ENCODE measurements at places on chromosomes 11 and 22. TPM values are rescaled to one million over a fixed set of nuclear protein-coding genes. Genes with fewer than 3 reads are reported as not detected.

The TMEM86A gene
- 5.6 TPM for total RNA-seq

The ZNF70 gene
- 4.2 TPM for total RNA-seq

The ACR gene
- total RNA-seq: not detected

The PKP3 gene
- total RNA-seq: 46.2 TPM

The OR4X1 gene
- total RNA-seq: not detected

The TEX54 gene
- total RNA-seq: not detected

The LIF gene
- total RNA-seq: 0.52 TPM

DNA sequence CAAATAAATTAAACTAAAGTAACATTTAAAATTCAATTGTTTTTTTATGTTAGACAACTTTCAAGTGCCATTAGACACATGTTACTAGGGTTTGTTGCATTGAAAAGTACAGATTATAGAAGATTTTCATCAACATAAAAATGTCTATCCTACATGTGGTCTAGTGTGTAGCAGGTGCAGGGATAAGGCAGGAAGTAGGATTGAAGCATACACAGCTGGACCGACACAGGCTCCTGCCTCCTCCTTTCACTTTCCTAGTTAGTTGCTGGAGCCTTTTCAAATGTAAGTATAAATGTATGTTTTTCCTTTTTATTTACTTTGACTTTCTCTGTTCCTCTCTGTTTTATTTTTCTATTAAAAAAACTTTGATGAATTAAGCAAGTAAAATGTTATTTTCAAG, 246.9 kb upstream of the LUZP2 start:
- no peaks in the 10 kb centered on the region for H3K27me3 ChIP-seq
- H3K27ac ChIP-seq: no peak overlapping the region
- no peaks in the 10 kb centered on the region for H3K36me3 ChIP-seq
- DNase-seq: no peak
- no peaks in the 10 kb centered on the region for H3K4me1 ChIP-seq
- no peak overlapping the region for H3K4me3 ChIP-seq

DNA sequence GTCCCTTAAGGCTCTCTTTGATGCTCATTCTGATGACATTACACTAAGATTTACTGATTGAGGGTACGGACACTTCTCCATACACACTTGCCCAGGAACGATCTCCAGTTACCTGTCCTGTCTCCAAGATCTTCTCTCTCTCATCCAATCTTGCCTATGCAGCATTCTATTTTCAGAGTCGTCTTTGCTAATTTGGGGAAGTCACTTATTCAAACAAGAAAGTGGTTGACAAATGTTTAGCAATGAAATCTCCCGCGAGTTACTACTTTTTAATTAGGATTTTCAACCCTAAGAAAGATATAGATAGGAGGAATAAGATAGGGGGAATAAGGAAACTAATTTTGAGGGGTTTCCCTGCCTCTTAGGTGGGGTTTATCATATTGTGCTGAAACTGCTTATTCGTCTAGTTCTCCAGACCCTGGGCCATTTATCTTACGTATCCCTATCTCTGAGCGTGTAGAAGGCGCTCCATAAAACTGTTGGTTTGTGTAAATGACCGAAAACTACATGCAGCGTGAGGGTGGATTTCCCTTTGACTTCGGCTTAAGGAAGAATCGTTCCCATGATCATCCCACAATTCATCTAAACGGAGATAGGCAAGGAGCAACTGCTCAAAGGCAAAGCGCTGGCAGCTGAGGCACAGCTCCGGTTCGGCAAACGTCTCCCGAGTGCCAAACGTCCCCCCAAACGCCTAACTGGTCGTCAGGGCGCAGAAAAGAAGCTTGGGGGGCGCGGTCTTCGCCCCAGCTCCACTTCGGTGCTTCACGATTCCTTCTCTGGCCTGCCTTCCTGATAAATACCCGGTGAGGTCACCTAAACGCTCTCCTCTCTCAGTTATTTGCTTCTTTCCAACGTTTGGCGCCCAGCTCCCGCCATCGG, 804 bp downstream of the APIP start:
- H3K4me3 ChIP-seq: peak overlapping the region; percentile 91
- H3K27me3 ChIP-seq: no peaks in the 10 kb centered on the region
- H3K4me1 ChIP-seq: peaks cover 49% of the 10 kb centered on the region

DNA sequence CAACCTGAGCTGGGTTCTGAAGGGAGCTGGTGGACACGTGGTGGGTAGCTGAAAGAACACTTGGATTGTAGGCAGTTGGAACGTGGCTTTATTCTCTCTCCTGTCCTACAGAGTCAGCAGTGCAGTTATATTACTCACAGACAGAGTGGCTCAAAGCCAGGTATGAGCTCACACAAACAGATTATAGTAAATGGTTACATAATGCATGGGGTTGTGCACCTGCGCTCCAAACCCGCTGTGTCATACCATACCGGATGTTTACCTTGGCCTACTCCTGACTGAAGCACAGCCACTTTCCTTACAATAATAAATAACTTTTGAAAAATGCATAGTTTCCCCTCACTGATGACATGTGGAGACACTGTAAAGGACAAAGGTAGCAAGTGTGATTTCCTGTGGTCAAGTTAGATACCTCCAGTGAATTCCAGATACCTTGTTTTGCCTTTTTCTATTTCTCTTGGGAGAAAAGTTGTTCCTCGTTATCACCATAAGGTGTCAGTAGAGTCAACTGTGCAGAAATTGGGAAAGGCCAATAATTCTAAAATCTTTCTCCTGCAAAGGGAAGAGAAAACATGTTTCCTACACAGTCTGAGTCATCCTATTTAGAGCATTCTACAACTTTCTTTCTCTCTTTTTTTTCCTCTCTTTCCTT, 13.5 kb downstream of the MS4A6A start:
- H3K4me3 ChIP-seq: no peak overlapping the region
- no peaks in the 10 kb centered on the region for H3K36me3 ChIP-seq
- peak; percentile 76 for DNase-seq
- no peaks in the 10 kb centered on the region for H3K27me3 ChIP-seq
- H3K27ac ChIP-seq: no peak overlapping the region
- peaks cover 3% of the 10 kb centered on the region for H3K4me1 ChIP-seq

GRCh38 chr11:63019506-63019905, 3.9 kb upstream of the SLC22A8 start:
- H3K27me3 ChIP-seq: no peaks in the 10 kb centered on the region
- no peak overlapping the region for H3K27ac ChIP-seq
- no peaks in the 10 kb centered on the region for H3K4me1 ChIP-seq
- DNase-seq: no peak

GRCh38 chr22:46062232-46062615, 85.3 kb upstream of the WNT7B start:
- peaks cover 91% of the 10 kb centered on the region for H3K4me1 ChIP-seq
- H3K27ac ChIP-seq: peak overlapping the region; percentile 100
- H3K4me3 ChIP-seq: no peak overlapping the region
- no peak for DNase-seq
- no peaks in the 10 kb centered on the region for H3K36me3 ChIP-seq

GRCh38 chr11:72736452-72737069, 15.6 kb downstream of the ARAP1 start:
- H3K4me3 ChIP-seq: no peak overlapping the region
- H3K27ac ChIP-seq: peak overlapping the region; percentile 56
- H3K4me1 ChIP-seq: peaks cover 4% of the 10 kb centered on the region
- no peak for DNase-seq
- H3K27me3 ChIP-seq: no peaks in the 10 kb centered on the region
- H3K36me3 ChIP-seq: no peaks in the 10 kb centered on the region

DNA sequence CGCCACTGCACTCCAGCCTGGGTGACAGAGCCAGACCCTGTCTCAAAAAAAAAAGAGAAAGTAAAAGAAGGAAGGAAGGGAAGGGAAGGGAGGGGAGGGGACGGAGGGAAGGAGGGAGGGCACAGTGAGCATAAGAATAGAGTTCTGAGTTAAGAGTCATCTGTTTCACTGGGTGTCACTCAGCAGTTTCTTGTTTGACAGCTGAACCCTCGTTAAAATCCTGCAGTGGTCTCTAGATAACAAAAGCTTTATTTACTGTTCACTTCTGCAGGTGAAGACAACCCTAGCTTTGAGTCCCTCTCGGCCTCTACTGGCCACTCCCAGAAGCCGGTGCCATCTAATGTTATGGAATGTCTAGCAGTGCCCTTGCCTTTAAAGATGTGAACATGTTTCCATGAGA, 71.2 kb downstream of the CLPB start:
- DNase-seq: no peak
- no peaks in the 10 kb centered on the region for H3K27me3 ChIP-seq
- H3K36me3 ChIP-seq: no peaks in the 10 kb centered on the region

GRCh38 chr11:120512739-120513435, 1.3 kb downstream of the GRIK4 start:
- H3K27me3 ChIP-seq: no peaks in the 10 kb centered on the region
- H3K27ac ChIP-seq: no peak overlapping the region
- H3K4me1 ChIP-seq: no peaks in the 10 kb centered on the region
- DNase-seq: no peak

- H3K27me3 ChIP-seq: no peaks in the 10 kb centered on the region
- no peaks in the 10 kb centered on the region for H3K36me3 ChIP-seq
- no peak for DNase-seq
- no peak overlapping the region for H3K4me3 ChIP-seq
Observed at GRCh38 chr11:103946793-103947545, 89.5 kb upstream of the DDI1 start.

GRCh38 chr11:78841456-78842060, 266.9 kb upstream of the NARS2 start:
- H3K4me1 ChIP-seq: peaks cover 8% of the 10 kb centered on the region
- no peaks in the 10 kb centered on the region for H3K27me3 ChIP-seq
- H3K36me3 ChIP-seq: no peaks in the 10 kb centered on the region
- no peak overlapping the region for H3K27ac ChIP-seq

- H3K36me3 ChIP-seq: no peaks in the 10 kb centered on the region
- H3K27ac ChIP-seq: no peak overlapping the region
- H3K4me1 ChIP-seq: no peaks in the 10 kb centered on the region
- no peaks in the 10 kb centered on the region for H3K27me3 ChIP-seq
- no peak overlapping the region for H3K4me3 ChIP-seq
Observed at GRCh38 chr22:19795617-19796008, 35.0 kb downstream of the TBX1 start.

Measured in body of pancreas (tissue), 4 donors.